HCEC 1CT (cell line): ENCODE measurements at places on chromosomes 16 and 17.

DNA sequence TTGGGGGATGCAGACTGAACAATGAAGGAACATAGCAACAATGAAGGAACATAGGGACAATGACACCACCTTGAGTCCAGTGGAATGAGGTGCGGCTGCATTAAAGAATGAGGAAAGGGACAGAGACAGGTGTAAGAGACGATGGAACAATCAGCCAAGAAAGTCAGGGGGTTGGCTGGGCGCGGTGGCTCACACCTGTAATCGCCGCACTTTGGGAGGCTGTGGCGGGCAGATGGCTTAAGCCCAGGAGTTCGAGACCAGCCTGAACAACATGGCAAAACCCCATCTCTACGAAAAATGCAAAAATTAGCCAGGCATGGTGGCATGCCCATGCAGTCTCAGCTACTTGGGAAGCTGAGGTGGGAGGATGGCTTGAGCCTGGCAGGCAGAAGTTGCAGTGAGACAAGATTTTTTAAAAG lies 13.6 kb upstream of the CBFB start:
- no peak for DNase-seq

DNA sequence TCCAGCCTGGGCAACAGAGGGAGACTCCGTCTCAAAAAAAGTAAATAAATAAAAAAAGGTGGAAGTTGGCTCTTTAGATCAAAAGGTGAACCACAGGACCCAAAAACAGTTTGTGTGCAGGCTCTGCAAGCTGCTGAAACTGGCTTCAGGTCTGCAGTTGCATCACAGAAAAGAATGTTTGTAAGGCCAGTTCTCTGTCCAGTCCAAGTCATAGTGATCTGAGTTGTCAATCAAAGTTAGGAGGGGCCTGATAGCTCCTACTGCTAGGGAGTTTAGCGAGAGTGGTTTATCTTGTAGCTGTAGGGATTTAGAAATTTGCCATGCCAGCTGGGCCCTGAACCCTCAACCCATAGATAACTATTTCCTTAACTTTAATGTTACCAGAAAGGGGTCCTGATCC lies 101.2 kb upstream of the CACNG5 start:
- no peak for DNase-seq

DNA sequence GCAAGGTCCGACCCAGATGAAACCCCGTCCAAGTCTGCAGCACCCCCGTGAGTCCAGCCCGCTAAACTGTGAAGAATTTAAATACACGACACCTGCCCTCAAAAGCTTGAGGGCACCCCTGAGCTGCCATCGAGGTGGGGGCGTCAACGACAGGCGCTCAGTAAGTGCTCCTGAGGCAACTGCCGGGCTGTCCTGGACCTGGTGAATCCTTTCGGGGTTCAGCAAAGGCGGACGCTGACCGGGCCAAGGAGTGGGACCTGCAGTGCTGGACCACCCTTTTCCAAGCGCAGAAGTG lies 512 bp upstream of the ENDOV start:
- DNase-seq = no peak

- no peak for DNase-seq
Measured at GRCh38 chr16:67915831-67916723, 15.6 kb downstream of the CTRL start.

- no peak for DNase-seq
Measured at GRCh38 chr17:45951941-45952340, 47.1 kb upstream of the STH start.

GRCh38 chr17:61997664-61998063 lies 67.4 kb downstream of the MED13 start:
- peak; percentile 61 for DNase-seq

- DNase-seq = no peak
Measured at GRCh38 chr16:13885700-13886099, 34.3 kb upstream of the ERCC4 start.

GRCh38 chr17:7881276-7882054 lies 7.1 kb upstream of the CHD3 start:
- DNase-seq = no peak

DNA sequence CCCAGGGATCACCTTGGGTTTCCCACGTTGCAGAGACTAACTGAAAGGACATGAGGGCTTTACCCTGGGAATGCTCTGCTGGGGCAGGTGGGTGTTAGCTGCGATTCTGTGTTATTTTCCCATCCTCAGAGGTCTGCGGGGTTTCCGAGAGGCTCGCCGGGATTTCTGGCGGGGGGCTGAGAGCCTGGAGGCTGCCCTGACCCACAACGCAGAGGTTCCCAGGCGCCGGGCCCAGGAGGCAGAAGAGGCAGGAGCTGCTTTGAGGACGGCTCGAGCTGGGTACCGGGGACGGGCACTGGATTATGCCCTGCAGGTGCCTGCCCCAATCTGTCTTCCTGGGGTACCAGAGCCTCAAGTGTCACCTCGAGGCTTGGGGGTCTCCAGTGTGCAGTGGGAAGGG lies 6.9 kb downstream of the ACAP1 start:
- DNase-seq = no peak

DNA sequence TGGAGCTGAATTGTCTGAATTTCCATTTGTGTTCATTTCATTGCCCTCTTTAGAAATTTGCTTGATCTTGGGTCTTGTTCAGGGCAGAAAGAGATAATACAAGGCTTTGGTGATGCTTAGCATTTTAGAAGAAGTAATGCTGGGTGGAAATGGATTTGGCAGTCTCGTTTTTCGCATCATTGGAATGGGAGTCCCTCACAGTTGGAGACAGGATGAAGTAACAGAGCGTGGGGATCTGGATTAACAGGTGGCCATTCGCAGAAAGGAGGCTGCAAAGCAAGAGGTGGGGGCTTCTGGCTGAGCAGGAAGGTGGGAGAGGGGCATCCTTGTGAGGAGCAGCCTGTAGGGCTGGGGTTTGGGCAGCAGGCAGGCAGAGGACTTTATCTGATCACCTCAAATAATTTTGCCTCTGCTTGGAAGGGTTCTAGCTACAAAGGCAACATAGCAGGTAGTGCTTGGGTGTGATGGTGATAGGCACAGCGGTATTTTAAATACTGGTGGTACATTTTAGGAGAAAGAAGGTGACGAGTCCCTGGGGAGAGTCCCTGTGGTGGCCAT lies 17.0 kb downstream of the KSR1 start:
- no peak for DNase-seq

DNA sequence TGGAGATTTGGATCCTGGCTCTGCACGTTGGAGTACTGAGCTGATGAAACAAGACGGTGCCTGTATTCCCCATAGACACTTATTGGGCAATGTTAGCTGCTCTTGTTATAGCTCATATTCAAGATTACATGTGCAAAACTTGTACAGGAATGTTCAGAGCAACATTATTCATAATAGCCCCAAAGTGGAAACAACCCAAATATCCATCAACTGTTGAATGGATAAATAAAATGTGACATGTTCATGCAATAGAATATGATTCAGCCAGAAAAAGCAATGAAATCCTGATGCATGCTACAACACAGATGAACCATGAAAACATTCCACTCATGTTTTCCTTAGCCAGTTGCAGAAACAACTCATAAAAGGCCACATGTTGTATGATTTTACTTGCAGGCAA lies 5.7 kb upstream of the SDR42E1 start:
- peak; percentile 17 for DNase-seq

- no peak for DNase-seq
Measured at GRCh38 chr16:69451166-69451565, 26.7 kb downstream of the CYB5B start.

DNA sequence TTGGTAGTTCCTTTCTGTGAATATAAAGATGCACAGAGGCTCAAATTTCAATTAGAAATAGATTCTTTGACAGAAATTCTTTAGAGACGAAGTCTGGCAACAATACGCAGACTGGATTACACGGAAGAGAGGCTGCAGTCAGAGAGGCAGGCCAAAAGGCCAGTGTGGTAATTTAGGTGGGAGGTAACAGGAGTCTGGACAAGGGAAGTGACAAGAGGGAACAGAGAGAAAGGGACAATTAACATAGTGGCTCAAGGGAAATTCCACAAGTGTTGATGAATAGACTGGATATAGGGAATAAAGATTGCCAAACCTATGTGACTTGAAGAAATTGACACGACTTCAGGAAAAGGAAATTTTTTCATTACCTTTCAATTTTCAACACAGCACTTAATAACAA lies 54.6 kb downstream of the STX8 start:
- DNase-seq = no peak

DNA sequence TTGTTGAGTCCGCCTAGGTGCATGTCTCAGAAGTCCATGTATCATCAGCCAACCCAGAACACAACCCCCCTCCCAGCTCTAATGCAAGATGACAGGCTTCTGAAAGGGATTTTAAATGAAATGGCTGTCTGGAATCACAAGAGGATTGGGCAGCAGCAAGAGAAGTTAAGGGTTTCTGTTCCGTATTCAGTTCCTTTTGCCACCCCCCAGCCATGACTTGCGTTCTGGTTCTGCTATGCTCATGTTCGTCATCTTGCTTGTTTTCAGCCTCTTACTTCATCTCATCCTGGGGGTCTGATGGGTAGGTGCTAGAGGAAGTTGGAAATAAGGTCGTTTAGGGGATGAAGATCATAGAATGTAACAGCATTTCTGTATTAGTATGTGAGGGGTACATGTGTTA lies 12.0 kb downstream of the MINK1 start:
- DNase-seq = no peak

- no peak for DNase-seq
Measured at GRCh38 chr16:88528902-88529318, 41.3 kb upstream of the ZC3H18 start.

DNA sequence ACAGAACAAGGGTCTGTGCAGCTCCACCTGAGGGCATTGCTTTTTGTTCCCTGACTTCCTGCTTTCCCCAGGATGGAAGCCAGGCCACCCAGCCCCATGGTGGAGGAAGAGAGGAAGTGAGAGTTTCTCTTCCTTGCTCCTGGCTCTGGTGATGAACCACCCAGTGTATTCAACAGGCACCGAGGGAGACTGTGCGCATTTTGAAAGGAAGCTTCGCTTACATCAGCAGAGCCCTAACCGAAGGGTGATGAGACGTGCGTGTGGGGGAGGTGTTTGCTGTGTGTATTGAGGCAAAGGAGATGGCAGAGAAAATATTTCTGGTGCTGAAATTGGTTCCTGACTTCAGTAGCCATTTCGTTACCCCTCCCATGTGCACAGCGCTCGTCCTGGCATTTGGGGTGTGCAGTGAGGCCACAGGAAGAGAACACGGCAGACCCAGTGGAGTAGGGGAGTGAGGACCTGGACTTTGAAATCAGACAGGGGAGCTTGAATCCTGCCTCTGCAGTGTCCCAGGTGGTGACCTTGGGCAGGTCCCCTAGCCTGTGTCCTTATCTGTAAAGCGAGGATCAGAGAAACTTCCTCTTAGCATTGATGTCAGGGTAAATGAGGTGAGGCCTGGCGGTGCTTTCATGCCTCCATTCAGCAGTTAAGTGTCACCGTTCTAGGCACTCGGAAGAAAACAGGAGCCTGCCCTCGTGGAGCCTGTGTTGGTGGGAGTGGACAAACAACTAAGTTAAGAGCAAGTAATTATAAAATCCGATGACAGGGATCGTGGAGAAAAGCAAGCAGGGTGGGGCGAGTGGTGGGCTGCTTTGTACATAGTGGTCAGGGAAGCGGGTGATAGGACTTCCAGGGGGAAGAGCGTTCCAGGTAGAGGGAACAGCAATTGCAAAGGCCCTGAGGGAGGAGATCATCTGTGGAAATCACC lies 7.4 kb downstream of the CMIP start:
- DNase-seq = no peak

DNA sequence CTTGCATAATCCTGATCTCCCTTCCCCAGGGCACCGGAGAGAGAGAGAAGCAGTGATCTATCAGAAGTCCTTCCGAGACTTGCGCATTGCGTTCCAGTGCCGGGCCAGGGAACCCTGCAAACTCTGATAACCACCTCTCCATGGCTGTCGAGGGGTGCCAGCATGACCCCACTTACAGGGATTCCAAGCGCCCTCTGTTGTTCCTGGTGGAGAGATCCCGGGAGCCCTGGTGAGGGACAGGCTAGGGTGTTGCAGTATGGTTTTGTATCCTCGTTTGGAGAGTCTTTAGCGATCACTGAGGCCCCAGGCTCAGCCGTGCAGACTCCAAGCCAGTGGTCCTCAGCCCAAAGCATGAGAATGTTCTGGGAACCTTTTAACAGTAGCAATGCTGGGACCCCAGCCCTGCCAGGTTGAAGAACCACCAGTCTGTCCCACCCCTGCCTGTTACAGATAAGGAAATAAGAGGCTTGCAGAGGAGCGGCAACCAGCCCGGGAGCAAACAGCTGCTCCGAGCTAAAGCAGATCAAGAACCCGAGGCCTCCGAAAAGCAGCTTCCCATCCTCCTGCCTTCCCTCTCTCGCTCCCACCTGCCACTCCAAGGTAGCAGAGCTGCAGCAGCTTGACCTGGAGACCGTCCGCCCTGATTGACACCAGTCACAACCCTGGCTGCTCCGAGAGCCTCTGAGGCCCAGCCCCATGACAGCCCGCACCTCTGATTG lies 150.3 kb upstream of the RPL38 start:
- DNase-seq = no peak

GRCh38 chr16:11121083-11121608 lies 134.9 kb downstream of the SOCS1 start:
- no peak for DNase-seq

DNA sequence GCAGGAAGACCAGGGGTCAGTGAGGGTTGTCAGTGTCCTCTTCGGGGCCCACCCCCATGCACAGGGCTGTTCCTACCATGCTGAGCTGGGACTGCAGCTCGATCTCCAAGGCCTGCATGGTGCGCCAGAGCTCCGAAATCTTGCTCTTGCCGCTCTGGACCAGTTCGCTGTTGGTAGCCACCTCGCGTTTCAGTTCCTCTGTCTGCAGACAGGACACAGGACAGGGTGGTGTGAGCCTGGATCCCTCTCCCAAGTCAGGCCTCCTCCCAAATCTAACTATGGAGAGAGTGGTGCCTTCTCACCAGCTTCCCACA lies 90.9 kb downstream of the GOSR1 start:
- no peak for DNase-seq

- DNase-seq = peak; percentile 25
Measured at GRCh38 chr16:57091975-57092785, at the start of gene CPNE2. CPNE2 (plus strand) TSS chr16:57092583; CDS start chr16:57110743, 18,160 bp downstream.

- DNase-seq = no peak
Measured at GRCh38 chr17:65893692-65894279, 298.1 kb downstream of the CEP112 start.

- peak; percentile 56 for DNase-seq
Measured at GRCh38 chr17:72587773-72588511, 467.1 kb downstream of the SOX9 start.

GRCh38 chr16:79317521-79317920 lies 283.0 kb downstream of the MAF start:
- DNase-seq = no peak

DNA sequence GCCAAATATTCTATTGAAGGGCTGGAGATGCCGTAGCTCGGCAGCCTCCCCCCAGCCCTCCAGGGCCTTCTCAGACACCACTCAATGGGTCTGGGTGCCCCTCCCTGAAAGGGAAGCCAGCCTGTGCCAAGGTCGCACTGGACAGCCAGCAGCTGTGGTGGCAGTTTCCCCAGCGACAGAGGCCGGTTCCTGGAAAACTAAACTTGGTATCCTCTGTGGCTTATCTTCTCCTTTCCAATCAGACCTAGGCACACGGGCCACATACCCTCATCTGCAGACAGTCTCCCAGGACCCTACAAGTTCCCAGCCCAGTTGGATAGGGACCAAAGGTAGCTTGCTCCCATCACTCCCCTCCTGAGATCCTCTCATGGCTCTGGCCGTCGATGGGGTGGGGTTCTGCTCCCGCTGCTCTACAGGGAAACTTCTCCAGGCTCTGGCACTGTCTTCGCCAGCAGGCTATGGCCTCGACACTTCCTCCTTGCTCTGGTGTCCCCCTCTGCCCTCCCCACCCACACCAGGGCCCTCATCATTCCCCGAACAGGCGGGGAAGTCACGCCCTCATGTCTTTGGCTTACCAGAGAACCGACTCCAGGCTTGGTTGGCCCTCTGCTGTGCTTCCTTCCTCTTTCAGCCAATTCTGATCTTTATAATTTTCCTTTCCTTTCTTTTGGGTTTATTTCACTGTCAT lies 18.3 kb upstream of the IL21R start:
- DNase-seq = no peak
